ENCODE measurements at places on chromosomes 4 and X.

DNA sequence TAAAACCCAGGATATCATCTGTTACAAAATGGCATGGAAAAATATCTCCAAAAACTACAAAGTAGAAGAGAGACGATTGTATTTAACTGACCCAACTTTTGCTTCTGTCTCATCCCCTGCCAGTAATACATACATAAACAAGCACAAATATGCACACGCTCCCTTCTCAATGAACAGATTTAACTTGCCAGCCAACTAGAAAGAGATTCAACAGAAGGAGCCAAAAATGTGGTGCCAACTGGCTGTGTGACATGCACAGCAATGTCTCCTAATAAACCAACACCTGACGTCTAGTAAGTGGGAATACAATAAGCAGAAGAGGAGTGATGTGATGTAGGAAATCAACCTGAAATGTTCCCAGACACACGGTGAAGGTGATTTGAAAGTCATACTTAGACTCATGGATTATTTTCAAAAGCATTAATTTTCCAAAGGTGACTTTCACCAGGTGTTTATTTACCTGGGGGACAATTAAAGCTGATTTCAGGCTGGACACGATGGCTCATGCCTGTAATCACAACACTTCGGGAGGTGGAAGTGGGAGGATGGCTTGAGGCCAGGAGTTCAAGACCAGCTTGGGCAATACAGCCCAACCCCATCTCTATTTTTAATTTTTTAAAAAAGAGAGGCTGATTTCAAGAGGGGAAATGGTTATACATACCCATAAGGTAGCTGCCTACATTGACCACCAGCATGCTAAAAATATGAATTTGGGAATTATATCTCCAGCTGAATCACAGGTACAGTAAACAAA lies 33.7 kb downstream of the SH3RF1 start:
- no peak for DNase-seq

GRCh38 chrX:114611018-114611619 lies 27.2 kb downstream of the HTR2C start:
- DNase-seq: peak; percentile 3

DNA sequence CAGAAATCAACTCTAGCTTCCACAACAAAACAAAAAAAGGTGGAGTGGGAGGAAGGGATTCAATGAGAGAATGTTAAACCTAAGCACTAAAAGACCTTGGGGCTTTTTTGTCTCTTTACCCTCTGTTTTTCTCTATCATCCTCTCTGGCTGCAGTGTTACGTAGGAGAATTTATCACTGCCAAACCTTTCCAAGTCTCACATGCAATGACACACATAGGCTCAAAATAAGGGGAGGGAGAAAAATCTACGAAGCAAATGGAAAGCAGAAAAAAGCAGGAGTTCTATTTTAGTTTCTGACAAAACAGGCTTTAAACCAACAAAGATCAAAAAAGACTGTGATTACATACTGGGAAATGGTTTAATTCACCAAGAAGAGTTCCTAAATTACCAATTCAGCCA lies 152.1 kb downstream of the ADGRA3 start:
- DNase-seq: no peak

DNA sequence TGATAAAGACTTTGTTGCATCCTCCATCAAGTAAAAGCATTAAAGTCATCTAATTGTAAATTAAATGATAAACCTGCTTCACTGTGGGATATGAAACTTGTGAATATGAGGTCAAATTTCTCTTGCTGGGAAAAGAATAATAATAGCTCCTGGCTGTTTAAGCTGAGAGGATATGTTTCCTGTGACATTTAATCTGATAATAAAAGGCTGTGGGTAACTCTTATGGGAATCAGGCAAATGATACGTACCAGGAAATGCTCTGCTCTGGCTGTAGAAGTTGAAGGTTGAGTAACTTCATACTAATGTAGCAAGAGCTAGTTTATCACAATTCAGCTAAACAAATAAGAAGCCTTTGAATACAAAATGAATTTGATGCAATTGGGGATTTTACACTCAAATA lies 574.6 kb downstream of the RAPGEF2 start:
- DNase-seq: no peak

GRCh38 chr4:74874753-74875367 lies 58.1 kb upstream of the PARM1 start:
- DNase-seq: no peak

- peak; percentile 2 for DNase-seq
Observed at GRCh38 chrX:103404231-103405008, 28.1 kb downstream of the BEX3 start.

DNA sequence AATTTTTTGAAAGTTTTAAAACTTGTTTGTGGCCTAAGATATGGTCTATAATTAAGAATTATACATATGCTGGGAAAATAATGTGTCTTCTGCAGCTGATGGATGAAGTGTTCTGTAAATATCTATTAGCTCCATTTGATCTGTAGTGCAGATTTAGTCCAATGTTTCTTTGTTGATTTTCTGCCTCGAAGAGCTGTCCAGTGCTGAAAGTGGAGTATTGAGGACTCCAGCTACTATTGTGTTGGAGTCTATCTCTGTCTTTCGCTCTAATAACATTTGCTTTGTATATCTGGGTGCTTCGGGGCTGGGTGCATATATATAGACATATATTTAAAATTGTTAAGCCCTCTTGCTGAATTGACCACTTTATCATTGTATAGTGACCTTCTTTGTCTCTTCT lies 2127.3 kb downstream of the PCDH7 start:
- DNase-seq: no peak

GRCh38 chrX:48676893-48677270 lies 6.7 kb upstream of the WAS start:
- no peak for DNase-seq

GRCh38 chr4:110248831-110249253 lies 50.4 kb upstream of the ELOVL6 start:
- no peak for DNase-seq

GRCh38 chrX:155983326-155983725 lies 14.2 kb upstream of the IL9R start:
- DNase-seq: no peak

DNA sequence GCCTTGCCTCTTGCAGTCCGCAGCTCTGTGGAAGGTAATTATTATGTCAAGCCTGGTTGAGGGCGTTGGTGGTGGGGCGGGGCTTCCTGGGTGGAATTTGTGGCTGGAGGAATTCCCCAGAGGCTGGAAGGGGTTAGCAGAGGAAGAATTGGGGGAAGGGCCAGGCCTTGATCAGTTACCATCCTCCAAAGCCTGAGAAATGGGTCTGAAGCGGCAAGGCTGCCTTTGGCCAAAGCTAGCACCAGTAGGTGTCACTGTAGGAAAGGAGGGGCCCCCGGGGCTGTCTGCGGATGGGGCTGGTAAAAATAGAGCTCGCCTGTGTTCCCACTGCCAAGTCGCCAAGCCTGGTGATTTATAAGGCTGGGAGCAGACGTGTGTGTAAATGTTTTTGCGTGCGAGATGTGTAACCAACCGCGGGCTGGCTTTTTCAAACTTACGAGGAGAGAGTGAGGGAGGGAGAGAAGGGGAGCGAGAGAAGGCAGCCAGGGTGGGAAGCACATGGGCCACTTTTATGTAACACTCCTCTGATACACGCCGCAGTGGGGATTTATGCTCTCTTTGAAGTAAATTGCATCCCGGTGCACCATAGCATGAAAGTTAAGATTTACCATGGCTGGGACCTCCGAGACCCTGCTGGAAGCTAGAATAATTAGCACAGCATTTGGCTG lies 367.0 kb downstream of the BCOR start:
- peak; percentile 46 for DNase-seq

DNA sequence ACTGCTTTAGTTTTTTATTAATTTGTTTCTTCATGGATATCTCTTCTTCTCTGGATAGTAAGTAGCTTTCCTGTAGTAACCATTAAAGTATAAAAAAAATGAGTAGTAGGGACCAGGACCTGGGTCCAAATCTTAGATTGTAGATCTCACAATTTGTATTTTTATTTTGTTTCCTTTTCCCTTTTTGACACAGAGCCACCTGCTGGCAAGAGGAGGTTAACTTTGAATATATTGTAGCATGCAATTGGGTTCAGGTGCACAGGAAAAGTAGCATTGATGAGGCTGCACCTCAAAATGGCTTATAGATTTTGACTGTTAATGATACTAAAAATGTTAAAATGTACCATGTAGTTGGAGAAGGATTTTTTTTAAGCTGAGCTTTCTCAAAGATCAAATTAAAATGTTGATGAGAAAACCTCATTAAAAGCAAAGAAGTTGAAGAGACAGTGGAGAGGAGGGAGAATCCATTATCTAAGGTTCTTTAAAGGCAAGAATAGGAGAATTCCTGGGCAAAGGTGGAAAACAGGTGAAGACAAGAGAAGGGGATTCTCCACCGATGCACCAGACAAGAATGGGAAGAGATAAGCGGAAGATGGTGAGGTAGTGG lies 48.3 kb upstream of the HPGDS start:
- DNase-seq: no peak

DNA sequence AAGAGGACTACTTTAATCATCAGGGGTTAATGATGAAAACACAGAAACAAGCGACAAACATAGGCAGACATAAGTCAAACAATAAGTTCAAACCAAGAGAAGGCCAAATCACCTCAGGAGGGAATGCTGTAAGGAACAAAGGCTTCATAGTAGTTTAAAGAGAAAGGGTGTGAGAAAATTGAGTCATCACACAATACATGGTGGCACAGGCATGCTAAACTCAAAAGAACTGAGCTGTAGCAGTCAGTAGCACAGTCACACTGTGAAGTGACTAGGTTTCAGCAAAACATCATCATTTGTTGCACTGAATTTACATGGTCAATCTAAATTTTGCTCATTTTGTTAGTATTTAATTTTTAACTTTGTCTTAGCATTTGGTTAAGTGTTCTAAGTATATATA lies 24.2 kb downstream of the SMC1A start:
- DNase-seq: no peak

DNA sequence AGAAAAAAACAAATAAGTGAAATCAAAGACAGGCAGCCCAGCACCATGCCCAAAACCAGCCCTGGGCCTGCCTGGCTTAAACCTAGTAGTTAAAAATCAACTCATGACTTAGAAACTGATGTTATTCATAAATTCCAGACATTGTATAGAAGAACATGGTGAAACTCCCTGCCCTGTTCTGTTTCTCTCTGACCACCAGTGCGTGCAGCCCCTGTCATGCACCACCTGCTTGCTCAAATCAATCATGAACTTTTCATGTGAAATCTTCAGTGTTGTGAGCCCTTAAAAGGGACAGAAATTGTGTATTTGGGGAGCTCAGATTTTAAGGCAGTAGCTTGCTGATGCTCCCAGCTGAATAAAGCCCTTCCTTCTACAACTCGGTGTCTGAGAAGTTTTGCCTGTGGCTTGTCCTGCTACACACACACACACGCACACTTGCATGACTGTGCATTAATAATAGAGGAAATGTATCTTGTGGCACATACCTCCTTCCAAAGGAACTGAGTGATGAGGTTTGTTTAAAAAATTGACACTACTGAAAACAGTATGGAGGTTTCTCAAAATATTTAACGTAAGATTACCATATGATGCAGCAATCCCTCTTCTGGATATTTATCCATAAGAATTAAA lies 39.2 kb upstream of the UGT2B7 start:
- DNase-seq: no peak

GRCh38 chr4:70704931-70705182 lies 16.5 kb downstream of the UTP3 start:
- DNase-seq: no peak

- no peak for DNase-seq
Observed at GRCh38 chr4:88865046-88865445, 167.4 kb upstream of the NAP1L5 start.

- DNase-seq: no peak
Observed at GRCh38 chrX:7987160-7988012, 60.2 kb upstream of the PNPLA4 start.

DNA sequence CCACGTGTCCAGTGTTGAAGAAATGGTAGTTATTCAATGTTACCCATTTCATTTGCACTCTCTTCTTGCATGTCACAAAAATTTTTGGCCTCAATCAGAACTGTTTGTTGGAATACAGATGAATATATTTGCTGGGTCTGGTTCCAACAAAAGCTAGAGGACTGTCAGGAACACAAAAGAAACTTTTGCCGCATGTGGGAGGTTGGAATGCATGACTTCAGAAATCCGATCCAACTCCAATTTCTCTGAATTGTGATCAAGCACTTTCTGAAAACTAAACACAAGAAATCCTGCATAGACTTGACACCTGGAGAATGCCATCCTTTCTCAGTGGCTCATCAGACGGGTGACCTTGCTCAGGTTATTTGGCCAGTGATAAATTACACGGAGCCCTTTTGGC lies 15.4 kb downstream of the SETD7 start:
- no peak for DNase-seq

Measured in hypothalamus (tissue), 51 donors.